HCT116 (cell line): ENCODE measurements at places on chromosomes 6 and 20.
A peak's percentile ranks its signal among the peaks of the same experiment; 100 is the strongest.

- peak; percentile 72 for DNase-seq
These were observed 511.2 kb upstream of the JARID2 start for GRCh38 chr6:14734416-14735340.

DNA sequence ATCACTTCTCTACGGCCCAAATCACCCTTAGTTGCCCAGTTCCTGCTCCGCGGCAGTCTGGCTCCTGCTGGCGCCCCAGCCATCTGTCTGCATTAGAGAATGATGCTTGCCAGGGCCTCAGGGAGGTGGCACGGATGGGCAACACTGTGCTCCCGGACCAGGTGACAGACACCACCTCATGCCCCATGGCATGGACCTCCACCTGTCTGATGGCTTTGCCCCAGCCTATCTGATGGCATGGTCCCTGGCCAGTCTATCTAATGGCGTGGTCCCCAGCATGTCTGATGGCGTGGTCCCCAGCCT lies 18.8 kb upstream of the MRGBP start:
- DNase-seq, result no peak

DNA sequence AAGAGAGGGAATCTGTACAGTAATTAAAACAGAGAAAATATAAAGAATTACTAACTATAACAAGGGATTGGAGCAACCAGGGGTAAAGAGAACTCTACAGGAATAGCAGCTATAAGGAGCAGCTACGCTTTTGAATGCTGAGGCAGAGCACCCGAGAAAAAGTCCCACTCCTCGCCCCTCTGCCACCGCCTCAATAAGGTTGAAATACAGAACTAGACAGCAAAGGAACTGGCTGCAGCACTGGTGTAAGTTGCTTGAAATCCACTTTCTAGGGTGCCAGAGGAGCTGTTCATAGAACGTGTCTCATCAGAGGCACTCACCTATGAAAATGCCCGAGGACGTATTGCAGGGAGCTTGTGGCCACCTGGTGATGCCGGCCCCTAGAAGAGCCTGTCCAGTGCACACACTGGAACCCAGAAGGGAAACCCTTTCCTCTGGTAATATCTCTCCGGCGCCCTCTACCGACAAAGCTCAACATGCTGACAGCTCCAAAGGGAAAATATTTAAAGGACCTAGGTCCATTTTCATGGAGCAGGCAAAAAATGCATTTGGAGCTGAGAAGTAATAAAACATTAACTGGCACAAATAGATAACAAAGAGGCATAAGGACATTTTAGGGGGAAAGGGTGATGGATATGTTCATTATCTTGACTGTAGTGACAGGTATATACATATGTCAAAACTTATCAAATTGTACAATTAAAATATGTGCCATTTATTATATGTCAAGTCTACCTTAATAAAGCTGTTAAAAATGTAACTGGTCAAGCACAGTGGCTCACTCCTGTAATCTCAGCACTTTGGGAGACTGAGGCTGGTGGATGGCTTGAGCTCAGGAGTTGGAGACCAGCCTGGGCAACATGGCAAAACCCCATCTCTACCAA lies 137.4 kb upstream of the HDAC2 start:
- DNase-seq, result peak; percentile 64

GRCh38 chr20:60214901-60215815 lies 256.9 kb downstream of the CDH26 start:
- no peak for DNase-seq
